ENCODE measurements at places on chromosomes 11 and 22.

DNA sequence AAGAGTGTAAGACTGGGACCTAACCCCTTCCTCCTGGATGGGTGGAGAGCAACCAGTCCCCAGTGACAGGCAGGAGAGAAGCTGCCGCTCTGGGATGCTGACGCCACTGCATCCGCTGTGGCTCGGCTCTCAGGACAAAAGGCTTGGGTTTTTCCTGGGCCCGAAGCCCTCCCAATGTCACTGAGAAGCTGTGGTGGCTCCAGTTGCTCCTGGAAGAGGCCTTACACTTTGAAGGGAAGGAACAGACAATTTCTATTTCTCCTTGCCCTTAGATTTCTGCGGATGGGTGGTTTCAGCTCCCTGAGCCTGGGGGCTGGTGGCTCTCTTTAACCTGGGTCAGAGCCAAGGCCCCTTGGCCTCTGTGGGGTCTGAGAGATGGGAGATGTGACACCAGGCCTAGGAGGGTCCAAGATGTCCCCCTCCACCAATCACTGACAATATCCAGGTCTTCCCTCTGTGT is 21.4 kb downstream of the TPBGL start:
- DNase-seq, result no peak

DNA sequence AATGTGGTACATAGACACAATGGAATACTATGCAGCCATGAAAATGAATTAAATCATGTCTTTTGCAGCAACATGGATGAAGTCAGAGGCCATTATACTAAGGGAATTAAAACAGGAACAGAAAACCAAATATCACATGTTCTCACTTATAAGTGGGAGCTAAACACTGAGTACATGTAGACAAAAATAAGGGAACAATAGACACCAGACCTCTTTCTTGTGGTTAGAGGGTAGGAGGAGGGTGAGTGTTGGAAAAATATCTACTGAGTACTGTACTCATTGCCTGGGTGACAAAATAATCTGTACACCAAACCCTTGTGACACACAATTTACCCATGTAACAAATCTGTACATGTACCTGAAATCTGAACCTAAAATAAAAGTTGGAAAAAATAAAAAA is 59.1 kb upstream of the ANO5 start:
- no peak for DNase-seq

GRCh38 chr11:134374891-134375550 is 37.0 kb downstream of the B3GAT1 start:
- no peak for DNase-seq

GRCh38 chr11:13327421-13327820 is 49.8 kb downstream of the BMAL1 start:
- no peak for DNase-seq

DNA sequence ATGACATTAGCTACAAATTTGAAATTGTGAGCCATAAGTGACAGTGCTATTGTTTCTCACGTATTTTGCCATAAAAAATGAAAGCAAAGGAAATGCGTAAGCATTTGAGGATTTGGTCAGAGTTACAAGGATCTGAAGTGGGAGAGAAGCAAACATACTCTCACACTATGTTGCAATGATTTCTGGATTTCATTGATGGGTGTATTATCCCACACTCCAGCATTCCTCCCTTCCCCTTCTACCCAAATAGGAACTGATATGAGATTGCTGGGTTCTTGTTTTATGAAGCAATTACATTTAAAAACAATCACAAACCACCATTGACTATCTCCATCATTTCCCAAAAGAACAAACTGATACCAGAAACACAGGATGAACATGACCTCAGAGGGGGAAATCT is 314.0 kb upstream of the CTSC start:
- DNase-seq, result no peak

- DNase-seq, result no peak
These were observed 2.5 kb downstream of the SMIM35 start for GRCh38 chr11:118084247-118084646.

DNA sequence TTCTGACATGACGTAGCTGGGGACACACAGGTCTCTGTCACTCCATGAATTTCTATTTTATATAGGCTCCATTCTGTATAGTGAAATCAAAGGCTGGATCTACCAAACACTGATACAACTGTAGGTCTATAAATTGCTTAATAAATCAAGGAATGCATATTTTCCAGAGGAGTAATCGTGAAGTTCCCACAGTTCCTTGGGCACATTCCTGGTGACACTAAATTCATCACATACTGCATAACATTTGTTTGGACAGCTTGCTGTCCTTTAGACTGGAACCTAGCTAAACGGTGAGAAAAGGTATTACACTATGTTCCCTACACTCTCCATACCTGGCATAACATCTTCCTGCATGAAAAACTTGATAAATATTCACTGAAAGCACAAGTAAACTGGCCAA is 41.6 kb upstream of the UCP3 start:
- DNase-seq, result no peak

- DNase-seq, result no peak
These were observed 12.0 kb upstream of the SPI1 start for GRCh38 chr11:47390422-47390760.

- no peak for DNase-seq
These were observed 605.7 kb downstream of the METTL15 start for GRCh38 chr11:28713850-28714249.

GRCh38 chr11:12199231-12199948 is 89.0 kb downstream of the MICAL2 start:
- DNase-seq, result no peak

- DNase-seq, result no peak
These were observed 57.7 kb downstream of the CABIN1 start for GRCh38 chr22:24068717-24069297.

DNA sequence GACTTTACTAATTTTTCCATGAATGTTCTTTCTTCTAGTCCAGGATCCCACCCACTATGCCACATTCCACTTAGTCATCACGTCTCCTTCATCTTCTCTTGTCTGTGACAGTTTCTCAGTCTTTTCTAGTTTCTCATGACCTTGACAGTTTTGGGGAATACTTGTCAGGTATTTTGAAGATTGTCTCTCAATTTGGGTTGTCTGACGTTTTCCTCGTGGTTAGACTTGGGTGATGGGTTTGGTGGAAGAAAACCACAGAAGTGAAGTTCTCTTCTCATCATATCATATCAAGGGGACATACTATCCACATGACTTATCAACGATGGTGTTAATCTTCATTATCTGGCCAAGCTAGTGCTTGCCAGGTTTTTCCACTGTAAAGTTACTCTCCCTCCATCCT is 102.4 kb downstream of the LRRC32 start:
- no peak for DNase-seq

GRCh38 chr22:47772864-47773263 is 1010.4 kb downstream of the TBC1D22A start:
- no peak for DNase-seq

- DNase-seq, result no peak
These were observed 5.0 kb downstream of the TPCN2 start for GRCh38 chr11:69053546-69054396.

- DNase-seq, result no peak
These were observed 60.6 kb downstream of the TRPC6 start for GRCh38 chr11:101523193-101523592.

DNA sequence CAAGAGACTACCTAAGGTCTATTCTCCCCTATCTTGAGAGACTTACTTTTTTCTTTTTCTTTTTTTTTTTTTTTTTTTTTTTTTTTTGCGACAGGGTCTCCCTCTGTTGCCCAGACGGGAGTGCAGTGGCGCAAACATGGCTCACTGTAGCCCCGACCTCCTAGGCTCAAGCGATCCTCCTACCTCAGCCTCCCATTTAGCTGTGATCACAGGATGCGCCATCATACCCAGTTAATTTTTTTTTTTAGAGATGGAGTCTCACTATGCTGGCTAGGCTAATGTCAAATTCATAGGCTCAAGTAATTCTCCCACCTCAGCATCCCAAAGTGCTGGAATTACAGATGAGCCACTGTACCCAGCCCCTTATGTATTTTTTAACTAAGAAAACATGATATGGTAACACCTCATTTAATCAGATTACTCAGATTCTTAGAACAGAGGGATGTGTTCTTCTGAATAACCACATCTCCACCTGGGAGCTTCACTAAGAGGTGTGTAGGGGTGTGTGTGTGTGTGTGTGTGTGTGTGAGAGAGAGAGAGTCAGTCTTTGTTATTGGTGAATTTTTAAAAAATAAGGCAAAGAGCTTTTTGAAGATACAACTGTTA is 102.9 kb downstream of the USP35 start:
- no peak for DNase-seq

- no peak for DNase-seq
These were observed 100.0 kb upstream of the ARHGAP20 start for GRCh38 chr11:110812086-110812733.

DNA sequence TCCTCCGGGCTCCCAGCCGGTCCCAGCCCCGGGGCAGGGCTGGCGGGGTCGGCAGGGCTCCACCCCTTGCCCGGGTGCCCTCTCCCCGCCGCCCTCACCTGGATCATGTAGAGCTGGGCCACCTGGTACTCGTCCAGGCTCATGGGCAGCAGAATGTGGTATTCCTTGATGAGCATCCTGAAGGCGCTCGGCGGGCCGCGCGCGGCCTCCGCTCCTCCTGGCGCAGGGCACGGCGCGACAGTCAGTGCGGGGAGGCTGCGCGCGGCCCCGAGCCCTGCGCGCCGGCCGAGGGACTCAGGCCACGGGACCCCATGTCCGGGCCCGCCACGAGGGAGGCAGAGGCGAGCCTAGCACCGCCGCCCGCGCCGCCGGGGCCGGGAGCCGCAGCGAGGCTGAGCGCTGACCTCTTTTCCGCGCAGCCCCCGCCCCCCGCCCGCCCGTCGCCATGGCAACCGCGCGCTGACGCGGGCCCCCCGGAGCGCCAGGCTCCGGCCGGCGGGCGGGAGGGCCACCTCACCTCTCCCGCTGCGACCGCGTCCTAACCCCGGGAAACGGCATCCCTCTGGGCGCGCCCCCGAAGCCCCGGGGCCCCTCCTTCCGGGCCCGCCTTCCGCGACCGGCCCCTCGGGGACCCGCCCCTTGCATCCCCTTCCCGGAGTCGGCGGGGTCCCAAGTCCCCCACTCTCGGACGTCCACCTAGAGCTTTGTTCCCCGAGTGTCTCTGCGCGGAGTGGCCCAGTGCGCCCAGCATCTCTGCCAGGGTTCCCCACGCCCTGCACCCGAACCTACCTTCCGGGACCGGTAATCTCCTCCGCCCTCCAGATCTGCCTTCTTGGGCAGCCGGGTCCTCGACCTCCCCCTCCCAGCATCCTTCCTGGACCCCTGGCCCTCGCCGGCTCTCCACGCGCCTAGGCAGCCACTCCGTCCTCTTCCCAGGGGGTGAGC is 886 bp downstream of the PITPNM1 start:
- no peak for DNase-seq

DNA sequence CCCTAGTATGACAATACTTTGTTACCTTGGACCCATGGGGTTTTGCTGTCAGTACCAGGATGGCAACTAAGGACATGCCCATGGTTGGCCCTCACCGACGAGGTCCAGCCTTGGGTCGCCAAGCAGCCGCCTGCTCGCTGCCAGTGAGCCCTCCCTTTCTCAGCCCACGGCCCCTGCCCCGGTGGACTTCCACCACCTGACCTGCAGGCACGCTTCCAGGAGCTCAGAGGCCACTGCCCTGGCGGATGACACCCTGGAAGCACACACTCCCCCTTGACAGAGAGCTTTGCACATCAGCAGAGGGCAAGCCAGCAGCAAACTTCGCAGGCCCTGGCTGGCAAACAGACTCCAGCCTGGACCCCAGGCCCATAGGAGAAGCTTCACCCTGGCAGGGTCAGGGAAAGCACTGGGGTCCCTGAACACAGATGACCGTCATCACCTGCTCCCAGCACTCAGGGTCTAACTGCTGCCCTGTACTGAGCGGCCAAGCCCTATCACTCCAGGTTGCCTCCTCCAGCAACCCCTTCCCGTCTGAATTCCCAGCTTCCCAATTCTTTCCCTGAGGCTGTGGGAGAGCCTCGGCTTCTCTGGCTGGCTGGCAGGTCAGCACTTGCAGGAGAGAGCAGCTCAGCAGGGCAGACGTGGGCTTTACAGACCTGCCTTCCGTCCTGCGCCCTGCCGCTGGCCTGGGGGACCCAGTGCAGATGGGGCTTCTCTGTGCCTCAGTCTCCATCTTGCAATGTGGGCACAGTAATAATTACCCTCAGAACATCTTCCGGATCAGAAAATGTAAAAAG is 2.7 kb upstream of the PPARA start:
- DNase-seq, result no peak

GRCh38 chr11:31150841-31151240 is 218.7 kb downstream of the DCDC1 start:
- no peak for DNase-seq

GRCh38 chr22:47126344-47126811 is 363.9 kb downstream of the TBC1D22A start:
- DNase-seq, result no peak

- no peak for DNase-seq
These were observed 52.9 kb downstream of the C11orf58 start for GRCh38 chr11:16791191-16791961.

DNA sequence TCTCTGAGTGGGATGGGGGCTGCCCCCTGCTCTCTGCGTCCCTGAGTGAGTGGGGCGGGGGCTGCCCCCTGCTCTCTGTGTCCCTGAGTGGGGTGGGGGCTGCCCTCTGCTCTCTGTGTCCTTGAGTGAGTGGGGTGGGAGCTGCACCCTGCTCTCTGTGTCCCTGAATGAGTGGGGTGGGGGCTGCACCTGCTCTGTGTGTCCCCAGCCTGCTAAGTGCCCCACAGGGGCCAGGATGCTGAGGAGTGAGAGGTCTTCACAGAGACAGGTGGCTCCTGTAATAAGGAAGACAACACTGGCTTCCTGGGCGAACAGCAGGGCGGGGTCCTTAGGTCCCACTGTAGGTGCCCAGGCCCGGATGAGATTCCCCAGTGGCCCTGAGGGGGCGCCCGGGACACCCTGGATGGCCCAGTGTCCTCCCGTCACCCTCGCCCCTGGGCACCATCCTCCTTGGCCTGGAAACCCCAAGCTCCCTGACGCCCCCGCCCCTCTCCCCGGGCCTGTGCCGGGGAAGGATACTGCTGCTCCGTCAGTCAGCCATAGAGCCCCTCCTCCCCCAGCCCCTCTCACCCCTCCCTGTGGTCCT is 3.8 kb upstream of the CCDC188 start:
- no peak for DNase-seq
